Caki2 (cell line): ENCODE measurements at places on chromosomes 6 and 20.

DNA sequence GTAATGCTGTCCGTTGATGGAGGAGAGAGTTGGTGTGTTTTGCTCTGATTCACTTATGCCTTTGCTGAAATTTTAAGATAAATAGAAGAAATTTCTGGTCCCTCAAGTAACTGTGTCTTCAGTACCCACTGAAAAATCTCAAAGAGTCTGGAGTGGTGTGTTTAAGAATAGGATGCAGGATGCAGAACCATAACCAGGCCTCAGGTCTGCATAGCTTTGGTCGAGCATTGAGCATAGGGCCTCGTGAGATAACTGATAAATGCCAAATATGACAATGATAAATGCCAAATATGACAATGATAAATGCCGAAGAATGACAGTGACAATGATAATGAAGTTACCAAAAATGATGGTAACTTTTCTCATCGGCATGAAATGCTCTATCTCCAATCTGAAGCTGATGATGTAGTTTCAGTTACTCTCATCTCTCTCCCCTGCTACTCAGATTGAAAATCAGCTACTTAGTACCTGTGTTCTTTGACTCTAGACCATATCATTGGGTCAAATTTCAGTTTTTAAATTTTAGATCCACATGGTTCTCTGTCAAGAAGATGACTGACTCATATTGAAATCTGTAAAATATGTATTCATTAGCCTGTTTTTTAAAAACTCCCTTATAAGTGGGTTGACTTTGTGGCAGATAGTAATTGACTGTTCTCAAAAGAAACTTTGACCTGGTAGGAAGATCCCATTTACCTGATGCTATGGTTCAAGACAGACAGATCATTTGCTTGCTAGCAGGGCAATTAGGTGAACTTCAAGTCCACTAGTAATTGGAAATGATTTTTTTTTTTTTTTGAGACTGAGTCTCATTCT is 96.6 kb downstream of the SLC16A10 start:
- no peak for DNase-seq

GRCh38 chr6:108921547-108922361 is 73.5 kb downstream of the ARMC2 start:
- no peak for DNase-seq

- DNase-seq: no peak
Observed at GRCh38 chr6:15653581-15653980, 9.2 kb downstream of the DTNBP1 start.

GRCh38 chr6:112934433-112935327 is 587.5 kb downstream of the RFPL4B start:
- DNase-seq: no peak
